ENCODE measurements at places on chromosomes 2 and 18.

GRCh38 chr2:207487650-207488311 is 42.0 kb upstream of the CREB1 start:
- no peak for DNase-seq

GRCh38 chr2:177395351-177396065 is 2.9 kb downstream of the AGPS start:
- no peak for DNase-seq

DNA sequence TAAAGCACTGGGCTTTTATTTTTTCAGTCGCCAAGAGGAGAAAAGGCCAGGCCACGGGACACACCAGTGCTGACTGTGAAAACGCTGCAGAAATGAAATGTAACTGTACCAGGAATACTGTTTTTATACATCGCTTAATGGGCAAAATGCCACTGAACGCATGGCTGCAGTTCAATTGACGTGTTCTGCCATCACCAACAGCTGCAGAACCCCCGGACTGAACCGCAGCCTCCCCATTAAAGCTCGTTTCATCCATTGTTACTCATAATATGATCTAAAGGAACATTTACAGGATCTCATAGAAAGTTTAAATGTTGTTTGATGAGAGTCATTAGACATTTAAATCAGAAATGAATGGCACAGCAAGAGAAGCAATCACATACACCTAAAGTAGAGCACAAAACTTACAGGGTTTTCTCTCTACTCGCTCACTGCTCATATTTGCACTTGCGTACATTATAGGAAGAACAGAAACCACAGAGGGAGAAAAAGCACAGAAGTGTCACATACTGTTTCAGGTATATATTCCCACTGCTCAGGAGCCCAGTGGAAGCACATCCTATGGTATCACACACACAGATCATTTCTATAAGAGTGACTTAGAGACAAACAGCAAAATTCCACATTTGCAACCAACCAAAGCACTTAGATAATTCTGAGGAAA is 35.3 kb downstream of the TCF4 start:
- no peak for DNase-seq

DNA sequence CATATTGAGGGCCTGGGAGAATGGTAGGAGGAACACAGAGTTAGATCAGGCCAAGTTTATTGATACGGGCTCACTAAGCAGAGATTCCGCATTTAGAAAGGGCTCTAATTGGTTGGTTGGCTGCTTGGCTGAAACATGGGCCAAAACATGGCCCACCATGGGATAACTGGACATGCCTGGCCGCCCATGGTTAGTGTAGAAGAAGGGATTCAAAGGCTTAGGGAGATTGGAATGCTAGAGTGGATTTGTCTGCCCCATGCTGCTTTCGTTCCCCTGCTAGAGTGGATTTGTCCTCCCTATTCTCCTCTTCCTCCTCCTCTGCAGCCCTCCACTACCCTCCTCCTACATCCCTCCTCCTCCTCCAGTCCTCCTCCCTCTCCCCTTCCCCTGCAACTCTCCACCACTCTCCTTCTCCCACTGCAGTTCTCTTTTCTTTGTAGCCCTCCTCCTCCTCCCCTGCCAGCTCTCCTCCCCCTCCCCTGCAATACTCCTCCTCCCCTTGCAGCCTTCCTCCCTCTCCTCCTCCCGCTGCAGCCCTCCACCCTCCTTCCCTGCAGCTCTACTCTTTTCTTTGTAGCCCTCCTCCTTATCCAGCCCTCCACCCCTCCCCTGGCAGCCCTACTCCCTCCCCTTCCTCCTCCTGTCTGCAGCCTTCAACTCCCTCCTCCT is 17.2 kb downstream of the BOK start:
- no peak for DNase-seq

GRCh38 chr18:76668546-76668945 is 153.8 kb upstream of the ZNF236 start:
- no peak for DNase-seq

GRCh38 chr2:138421315-138421970 is 80.1 kb upstream of the SPOPL start:
- DNase-seq: no peak

All from NCI-H2171 (cell line).